ENCODE measurements at places on chromosomes 5 and 9.

GRCh38 chr5:157347301-157348048, 81.6 kb downstream of the CYFIP2 start:
- DNase-seq, result no peak

GRCh38 chr5:149643781-149644180, 62.5 kb downstream of the ARHGEF37 start:
- no peak for DNase-seq

DNA sequence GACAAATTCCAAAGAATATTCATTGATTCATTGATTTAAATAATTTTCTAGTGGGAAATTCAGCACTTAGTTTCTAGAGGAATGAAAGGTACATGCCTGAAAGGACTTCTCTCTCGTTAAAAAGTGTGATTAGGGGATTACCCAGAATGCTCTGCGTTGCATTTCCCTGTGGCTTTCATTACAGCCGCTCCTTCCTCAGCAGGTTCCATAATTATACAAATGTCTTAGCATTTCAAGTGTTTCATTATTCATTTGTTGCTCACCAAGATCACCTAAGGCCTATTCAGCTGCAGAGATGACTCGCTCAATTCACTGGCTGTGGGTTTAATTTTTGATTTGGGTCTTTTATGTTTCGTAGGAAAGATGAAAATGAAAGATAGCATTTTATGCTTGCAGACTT, 52.8 kb downstream of the SPATA31C2 start:
- no peak for DNase-seq

DNA sequence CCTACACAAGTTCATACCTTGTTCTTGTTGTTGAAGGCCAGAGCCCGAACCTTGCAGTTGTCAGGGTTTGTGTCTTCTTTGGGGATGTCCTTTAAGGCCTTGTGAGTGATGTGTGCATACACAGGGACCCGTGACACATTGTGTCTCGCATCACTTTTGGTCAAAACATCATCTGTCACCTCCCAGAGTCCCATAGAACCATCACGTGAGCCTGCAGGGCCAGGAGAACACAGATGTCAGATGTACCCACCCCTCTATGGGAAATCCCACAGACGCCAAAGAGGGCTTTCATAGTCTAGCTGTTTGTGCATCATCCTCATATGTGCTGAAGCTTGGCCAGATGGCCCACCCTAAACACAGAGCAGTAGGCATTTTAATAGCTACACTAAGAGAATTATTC, 28.2 kb downstream of the DCAF12 start:
- no peak for DNase-seq

DNA sequence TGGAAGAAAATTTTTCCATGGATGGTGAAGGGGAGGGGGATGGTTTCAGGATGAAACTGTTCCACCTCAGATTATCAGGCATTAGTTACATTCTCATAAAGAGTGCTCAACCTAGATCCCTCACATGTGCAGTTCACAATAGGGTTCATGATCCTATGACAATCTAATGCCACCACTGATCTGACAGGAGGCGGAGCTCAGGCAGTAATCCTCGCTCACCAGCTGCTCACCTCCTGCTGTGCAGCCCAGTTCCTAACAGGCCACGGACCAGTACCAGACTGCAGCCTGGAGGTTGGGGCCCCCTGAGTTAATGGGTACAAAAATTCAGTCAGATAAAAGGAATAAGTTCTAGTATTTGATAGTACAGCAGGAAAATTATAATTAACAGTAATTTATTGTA, 337.2 kb downstream of the NPR3 start:
- no peak for DNase-seq

DNA sequence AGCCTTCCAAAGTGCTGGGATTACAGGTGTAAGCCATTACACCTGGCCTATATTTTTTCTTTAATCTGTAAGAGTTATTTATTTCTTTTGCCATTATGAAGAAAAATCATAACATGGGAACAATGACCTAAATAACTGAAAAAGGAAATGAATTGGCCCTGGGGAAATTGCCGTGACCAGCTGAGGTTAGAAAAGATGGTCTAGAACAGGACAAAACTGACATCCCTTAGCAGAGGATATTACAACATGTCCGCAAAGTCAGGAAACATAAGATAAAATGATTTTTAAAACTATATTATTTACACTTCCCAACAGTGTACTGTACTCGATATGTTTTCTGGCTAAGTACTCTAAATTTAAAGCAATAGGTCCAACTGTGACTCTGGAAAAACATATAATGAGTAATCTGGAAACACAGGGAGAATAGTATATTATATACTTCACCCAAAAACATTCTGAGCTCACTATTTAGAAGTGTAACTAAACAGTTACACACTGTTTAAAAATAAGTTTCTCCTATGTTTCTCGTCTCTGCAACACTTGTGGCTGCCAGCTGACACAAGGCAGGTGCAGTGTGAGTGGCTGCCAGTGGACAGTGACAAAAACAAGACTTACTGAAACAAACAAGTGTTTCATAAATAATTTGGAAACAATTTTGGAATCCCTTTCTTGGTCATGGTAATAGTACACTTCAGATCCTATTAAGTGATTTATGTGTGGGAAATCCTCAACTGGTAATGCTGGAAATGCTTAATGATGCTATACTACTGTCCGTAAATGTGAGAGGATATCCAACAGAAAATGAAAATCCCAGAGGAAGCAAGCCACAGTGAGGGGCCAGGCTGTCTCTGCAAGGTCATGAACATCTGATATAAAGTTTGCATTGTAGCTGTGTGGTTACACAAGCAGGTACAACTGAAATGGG, 69.1 kb downstream of the C9orf85 start:
- no peak for DNase-seq

- DNase-seq, result peak; percentile 99
These were observed 889 bp upstream of the ADAMTS12 start for GRCh38 chr5:33892620-33893137.
